Lung (tissue), 17 donors: ENCODE measurements at places on chromosomes 11 and 22.
A peak's percentile ranks its signal among the peaks of the same experiment; 100 is the strongest.

DNA sequence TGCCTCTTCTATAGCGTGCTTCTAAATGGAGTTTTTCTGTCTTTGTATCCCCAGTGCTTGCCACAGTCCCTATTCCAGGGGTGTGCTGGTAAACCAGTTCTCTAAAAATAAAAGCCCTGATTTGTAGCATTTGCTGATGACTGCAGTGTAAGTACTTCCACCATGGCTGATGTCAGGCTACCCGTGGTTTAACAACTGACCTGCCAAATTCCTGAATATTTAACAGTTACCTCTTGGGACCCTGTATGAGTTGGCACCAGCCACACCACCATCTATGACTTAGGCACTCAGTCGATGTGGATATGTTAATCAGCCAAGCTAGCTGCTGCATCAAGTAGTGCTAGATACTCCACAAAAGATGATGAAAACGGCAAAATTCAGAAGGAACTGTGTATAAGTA is 94.0 kb upstream of the MTNR1B start:
- no peak overlapping the region for H3K4me3 ChIP-seq
- H3K27me3 ChIP-seq: no peaks in the 10 kb centered on the region
- peaks cover 8% of the 10 kb centered on the region for H3K36me3 ChIP-seq
- H3K27ac ChIP-seq: no peak overlapping the region
- no peak for DNase-seq

- H3K27ac ChIP-seq: no peak overlapping the region
- no peaks in the 10 kb centered on the region for H3K27me3 ChIP-seq
Observed at GRCh38 chr11:65883786-65884715, 4.2 kb downstream of the FIBP start.

GRCh38 chr11:1006762-1007161 is 29.8 kb downstream of the MUC6 start:
- DNase-seq: no peak
- no peaks in the 10 kb centered on the region for H3K4me1 ChIP-seq
- H3K36me3 ChIP-seq: peaks cover 18% of the 10 kb centered on the region
- H3K27ac ChIP-seq: no peak overlapping the region
- H3K27me3 ChIP-seq: no peaks in the 10 kb centered on the region

DNA sequence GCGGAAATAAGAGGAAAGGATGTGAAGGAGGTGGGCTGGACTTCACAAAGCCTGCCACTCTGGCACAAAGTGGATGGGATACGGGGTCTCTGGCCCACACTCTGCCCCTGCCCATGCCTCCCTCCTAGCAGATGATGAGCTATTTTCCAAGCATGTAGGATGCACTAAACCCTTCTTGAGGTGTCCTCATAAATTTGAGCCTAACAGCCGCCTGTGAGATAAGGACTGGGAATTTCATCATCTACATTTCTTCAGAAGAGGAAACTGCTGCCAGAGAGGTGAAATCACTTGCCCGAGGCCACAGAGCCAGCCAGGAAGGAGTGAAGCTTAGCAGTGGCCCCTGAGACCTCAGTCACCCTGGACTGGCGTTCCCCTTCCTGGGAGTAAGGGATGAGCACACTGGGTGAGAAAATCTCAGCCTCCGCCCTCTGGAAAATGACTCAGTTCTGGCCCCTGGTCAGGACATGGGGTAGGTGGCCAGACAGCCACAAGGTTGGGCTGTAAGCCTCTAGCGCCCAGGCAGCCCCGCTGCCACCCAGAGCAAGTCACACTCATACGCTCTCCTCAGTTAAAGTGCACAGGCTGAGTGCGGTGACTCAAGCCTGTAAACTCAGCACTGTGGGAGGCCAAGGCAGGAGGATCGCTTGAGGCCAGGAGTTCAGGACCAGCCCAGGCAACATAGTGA is 27.9 kb downstream of the MB start:
- no peak overlapping the region for H3K4me3 ChIP-seq
- H3K36me3 ChIP-seq: no peaks in the 10 kb centered on the region
- H3K27ac ChIP-seq: no peak overlapping the region
- no peak for DNase-seq
- H3K27me3 ChIP-seq: no peaks in the 10 kb centered on the region

DNA sequence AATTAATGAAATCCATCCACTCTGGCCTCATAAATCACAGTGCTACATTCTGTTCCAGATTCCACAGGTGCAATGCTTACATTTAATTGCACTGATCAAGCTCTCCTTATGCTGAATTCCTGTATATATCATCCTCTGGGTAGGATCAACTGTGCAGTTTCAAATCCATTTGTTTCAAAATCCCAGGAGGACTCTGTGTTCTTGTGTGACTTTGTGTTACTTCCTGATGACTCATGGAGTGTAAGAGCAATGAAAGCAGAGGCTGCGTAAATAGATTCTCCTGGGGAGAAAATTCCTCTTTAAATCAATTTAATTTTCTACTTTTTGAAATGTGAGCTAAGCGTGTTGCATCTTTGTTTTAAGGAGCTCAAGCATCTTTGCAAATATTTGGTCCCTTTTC is 752.7 kb downstream of the METTL15 start:
- H3K36me3 ChIP-seq: no peaks in the 10 kb centered on the region
- H3K27ac ChIP-seq: no peak overlapping the region
- no peaks in the 10 kb centered on the region for H3K4me1 ChIP-seq
- H3K4me3 ChIP-seq: no peak overlapping the region
- H3K27me3 ChIP-seq: no peaks in the 10 kb centered on the region

DNA sequence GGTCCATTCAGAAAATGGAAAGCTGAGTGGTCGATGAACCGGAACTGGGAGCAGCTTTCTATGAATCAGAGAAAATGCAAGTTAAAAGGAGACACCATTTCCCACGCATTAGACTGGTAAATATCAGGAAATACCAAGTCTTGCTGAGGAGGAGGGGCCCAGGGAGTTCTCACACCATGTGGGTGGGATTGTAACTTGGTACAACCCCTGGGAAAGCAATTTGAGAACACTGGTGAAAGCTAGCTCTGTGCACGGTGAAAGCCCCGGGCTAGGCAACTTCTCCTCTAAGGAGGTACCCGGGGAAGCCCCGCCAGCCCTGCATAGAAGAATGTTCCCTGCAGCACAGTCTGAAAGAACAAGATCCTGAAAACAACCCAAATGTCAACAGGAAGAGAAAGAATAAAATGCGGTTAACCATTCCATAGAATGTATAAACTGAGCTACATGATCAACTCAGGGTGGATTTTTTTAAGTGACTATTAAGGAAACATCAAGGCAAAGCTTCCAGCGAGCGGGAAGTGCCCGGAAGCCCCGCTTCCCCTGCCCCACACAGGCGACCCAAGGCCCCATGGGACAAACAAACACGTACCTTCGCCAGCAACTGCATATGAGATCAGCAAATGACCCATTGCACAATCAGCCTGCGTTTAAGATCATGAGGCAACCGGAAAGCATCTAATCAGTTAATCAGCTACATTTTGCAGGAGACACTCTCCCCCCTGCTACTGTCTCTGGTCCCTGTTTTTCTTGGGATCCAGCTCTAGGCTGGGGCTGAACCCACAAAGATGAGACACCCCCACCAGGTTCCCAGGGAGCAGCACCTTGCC is 11.3 kb downstream of the SHANK2 start:
- no peaks in the 10 kb centered on the region for H3K36me3 ChIP-seq
- peak; percentile 96 for DNase-seq
- H3K27me3 ChIP-seq: no peaks in the 10 kb centered on the region
- peak overlapping the region; percentile 81 for H3K27ac ChIP-seq

DNA sequence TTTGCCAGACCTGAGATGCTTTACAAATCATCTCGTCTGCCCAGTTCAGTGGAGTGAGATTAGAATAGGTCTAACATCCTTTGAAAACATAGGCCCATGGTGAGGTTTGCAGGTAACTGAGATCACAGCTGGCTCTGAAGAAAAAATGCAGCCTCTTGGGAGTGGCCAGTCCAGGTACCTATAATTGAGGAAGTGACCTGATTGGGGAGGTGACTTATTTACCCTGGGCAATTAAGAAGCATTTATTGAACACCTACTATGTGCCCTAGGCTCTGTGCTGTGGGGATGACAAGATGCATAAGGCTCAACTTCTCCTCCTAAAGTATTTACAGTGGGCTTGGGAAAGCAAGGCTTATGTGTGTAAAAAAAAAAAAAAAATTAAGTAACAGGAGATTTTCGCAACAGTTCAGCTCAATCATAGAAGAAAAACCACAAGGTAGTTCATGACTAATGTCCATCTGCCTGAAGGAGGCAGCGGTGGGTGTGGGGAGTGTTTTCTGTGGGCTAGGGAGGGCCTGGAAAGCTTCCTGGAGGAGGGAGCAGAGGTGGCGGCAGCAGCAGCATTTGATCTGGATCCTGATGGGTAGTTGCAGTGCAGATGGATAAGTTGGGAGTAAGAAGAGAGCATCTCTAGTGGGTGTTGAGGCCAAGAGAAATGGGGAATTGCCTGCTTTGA is 16.1 kb downstream of the MICAL2 start:
- H3K27ac ChIP-seq: no peak overlapping the region
- no peaks in the 10 kb centered on the region for H3K36me3 ChIP-seq
- DNase-seq: no peak
- peaks cover 29% of the 10 kb centered on the region for H3K4me1 ChIP-seq
- no peak overlapping the region for H3K4me3 ChIP-seq

DNA sequence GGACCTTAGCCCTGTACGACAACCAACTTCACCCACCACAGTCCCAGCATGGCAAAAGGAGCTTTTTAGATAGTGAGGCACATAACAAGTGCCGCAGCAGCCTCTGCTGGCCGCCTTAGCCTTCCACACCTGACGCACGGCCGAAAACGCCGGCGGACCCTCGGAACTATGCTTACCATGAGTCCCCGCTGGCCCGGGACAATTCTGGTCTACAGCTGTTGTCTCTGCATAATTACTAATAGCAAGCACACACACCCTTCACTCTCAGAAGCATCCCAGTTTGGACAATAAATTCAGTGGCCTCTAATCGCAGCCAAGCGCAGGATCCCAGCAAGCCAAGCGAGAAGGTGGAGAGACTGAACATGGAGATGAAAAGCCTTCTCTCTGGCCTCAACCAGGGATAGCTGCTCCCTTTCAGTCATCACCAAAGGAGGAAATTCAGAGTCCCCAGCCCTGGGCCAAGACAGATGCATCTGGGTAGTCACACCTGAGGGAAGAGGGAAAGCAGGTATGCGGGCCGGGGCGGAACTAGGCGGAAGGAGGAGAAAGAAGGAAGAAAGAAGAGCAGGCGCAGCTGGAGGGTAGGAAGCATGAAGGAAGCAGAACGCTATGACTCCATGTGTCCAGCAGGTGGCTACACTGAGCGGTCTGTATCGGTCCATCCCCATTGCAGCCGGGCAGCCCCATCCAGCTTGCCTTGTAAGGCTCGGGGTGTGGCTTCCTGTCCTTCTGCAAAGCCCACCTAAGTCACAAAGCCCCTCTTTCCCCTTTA is 40.3 kb downstream of the BUD13 start:
- H3K4me1 ChIP-seq: no peaks in the 10 kb centered on the region
- no peak overlapping the region for H3K27ac ChIP-seq
- H3K36me3 ChIP-seq: no peaks in the 10 kb centered on the region
- no peaks in the 10 kb centered on the region for H3K27me3 ChIP-seq
